Activated CD8-positive, alpha-beta memory T cell treated with anti-CD3 and anti-CD28 coated beads for 1 hour (primary cell): ENCODE measurements at places on chromosomes 5 and 9.

- DNase-seq: no peak
Measured at GRCh38 chr5:67643536-67643935, 446.9 kb upstream of the CD180 start.

DNA sequence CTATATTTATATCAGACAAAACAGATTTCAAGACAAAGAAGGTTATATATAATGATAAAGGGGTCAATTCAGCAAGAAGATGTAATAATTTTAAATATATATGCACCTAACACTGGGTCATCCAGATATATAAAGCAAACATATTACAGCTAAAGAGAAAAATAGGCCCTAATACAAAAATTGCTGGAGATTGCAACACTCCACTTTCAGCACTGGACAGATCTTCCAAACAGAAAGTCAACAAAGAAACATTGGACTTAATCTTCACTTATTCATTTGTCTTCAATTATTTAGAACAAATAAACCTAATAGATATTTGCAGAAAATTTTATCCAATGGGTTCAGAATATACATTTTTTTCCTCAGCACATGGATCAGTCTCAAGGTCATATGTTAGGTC lies 45.8 kb downstream of the MEIKIN start:
- DNase-seq: no peak

GRCh38 chr5:43833961-43834360 lies 231.0 kb downstream of the NNT start:
- DNase-seq: no peak

- no peak for DNase-seq
Measured at GRCh38 chr9:79588488-79589223, 16.9 kb downstream of the TLE4 start.

DNA sequence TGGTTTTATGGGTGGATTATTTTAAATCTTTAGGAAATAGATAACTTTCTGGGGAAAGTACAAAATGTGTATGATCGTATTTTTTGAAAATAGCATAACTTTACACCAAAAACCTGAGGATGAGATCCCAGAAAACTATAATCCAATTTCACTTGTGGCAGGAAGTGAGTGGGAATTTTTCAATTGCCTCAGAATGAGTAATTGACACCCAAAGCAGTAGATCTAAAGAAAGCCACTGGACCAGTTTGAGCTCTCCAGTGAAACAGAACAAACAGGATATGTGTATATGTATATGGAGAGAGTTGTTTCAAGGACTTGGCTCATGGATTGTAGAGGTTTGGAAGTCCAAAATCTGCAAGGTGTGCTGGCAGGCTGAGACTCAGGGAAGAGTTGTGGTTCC lies 109.2 kb upstream of the SHB start:
- no peak for DNase-seq

DNA sequence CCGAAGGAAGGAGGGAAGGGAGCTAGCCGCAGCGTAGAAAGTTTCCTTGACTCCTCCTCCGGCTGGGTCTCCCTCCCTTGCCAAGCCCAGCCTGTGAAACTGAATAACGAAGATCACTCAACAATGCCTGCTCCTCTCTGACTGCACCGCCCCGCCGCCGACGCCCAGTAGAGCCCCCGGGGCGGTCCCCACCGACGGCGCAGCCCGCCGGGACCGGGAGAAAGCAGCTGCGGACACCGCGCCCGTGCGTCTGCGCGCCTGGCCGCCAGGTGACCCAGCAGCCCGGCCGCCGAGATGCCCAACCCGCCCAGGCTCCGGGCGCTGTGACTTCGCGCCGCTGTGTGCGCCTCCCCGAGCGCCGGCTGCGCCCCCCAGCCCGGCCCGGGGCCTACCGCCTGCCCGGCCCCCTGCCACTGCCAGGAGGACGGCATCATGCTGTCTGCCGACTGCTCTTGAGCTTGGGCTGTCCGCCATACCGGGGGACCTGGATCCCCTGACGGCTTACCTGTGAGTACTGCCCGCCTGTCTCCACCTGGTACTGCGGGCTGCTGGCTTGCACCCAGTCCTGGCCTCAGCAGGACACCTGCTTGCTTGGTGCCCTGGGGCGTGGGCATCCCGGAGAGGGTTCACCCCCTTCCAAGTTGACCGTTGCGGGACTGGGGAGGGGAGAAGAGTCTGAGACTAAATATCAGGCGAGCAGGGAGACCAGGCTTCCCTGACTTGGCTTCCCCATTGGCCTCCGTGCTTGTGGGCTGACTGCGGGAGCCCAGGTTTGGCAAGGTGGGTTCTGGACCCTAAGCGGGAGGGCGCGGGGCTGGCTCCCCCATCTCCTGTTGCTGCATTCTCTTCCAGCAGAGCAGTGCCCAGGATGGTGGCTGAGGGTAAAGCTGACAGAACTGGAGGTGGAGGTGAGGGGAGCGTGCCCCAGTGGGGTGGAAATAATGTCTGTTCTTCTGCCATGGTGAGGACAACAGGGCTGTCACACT lies 26.2 kb upstream of the SPTLC1 start:
- DNase-seq: no peak

- DNase-seq: no peak
Measured at GRCh38 chr5:33229216-33229615, 211.5 kb upstream of the TARS1 start.

DNA sequence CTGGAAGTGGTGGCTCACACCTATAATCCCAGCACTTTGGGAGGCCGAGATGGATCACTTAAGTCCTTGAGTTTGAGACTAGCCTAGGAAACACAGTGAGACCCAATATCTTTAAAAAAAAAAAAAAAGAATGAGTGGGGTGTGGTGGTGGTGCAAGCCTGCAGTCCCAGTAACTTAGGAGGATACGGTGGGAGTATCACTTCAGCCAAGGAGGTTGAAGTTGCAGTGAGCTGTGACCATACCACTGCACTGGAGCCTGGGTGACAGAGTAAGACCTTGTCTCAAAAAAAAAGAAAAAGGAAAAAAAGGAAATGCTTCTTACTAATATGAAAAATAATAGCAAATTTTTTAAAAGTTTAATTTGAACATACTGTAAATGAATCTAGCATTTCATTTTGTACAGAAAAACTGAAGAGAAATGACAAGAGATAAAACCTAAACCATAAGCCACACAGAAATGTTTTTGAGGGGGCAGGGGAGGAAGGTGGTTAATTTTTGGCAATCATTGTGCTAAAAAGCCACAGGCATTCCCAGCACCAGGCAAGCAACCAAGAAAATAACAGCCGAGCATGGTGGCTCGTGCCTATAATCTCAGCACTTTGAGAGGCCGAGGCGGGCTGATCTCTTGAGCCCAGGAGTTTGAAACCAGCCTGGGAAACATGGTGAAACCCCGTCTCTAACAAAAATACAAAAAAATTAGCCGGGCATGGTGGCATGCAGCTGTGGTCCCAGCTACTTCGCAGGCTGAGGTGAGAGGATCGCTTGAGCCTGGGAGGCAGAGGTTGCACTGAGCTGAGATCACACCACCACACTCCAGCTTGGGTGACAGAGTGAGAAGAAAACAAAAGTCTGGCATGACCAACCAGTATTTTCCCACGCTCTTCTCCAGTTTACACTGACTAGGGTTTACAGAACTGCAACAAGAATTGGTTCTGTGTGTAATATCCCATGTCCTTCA lies 114.5 kb upstream of the NR5A1 start:
- DNase-seq: no peak

DNA sequence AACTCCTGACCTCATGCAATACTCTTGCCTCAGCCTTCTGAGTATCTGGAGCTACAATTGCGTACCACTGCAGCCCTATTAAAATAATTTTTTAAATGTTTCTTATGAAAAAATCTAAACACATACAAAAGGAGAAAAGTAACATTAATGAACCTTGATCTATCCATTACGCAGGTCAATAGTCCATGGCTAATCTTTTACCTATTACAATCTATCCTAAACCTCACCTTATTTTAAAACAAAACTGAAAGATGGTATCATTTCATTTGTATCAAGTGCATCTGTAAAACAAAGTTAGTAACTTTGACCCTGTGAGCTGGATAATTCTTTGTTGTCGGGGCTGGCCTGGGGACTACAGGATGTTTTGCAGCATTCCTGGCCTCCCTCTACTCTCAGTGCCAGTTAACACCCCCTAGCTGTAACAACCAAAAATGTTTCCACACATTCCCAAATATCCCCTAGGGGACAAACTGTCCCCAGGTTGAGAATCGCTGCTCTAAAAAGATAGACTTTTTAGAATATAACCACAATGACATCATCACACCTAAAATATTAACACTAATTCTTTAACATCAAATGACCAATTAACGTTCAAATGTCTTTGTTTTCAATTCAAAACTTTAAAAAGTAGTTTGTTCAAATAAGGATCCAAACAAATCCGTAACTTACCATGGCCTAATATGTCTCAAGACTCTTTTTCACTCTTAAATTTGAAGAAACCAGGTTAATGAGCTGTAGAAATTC lies 54.8 kb downstream of the RNF38 start:
- no peak for DNase-seq

DNA sequence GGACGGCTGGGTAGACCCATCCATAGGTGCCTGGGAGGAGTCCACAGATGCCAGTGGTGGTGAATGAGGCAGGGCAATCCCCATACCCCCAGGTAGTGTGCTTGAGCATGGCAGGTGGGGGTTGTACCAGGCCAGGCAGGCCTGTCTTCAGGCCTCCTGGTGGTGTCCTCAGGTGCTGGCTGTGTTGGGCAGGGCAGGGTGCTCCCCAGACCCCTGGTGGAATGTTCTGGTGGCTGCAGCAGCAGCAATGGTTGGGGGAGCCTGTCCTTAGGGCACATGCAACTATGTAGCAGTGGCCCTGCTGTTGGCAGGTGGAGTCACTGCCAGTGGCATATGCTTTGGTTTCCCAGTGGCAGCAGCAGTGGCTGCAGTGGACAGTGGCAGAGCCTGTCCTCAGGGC lies 10.0 kb downstream of the ALG2 start:
- DNase-seq: no peak

DNA sequence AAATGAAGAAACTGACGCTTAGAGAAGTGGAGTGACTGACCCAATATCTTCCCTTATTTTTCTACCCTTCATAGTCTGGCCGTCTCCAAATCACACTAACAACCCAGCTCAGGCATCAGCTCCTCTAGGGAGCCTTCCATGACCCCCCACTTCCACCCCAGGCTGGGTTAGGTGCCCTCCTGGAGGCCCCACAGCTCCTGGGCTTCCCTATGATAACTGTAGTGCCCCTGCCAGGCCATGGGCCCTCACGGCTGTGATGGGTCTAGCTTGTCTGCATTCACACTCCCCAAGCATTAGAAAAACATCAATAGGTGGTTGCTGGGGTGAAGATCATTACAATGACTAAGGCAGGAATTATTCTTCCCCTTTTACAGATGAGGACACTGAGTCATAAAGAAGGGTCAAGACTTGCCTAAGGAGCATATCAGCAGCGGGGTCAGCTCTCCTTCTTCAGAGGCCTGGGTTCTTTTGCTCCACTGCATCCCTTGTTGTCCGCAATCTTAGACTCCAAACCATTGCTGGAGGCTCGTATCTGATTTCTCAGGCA lies 7.3 kb downstream of the CORO2A start:
- no peak for DNase-seq
